ENCODE measurements at places on chromosomes 3 and 15.

DNA sequence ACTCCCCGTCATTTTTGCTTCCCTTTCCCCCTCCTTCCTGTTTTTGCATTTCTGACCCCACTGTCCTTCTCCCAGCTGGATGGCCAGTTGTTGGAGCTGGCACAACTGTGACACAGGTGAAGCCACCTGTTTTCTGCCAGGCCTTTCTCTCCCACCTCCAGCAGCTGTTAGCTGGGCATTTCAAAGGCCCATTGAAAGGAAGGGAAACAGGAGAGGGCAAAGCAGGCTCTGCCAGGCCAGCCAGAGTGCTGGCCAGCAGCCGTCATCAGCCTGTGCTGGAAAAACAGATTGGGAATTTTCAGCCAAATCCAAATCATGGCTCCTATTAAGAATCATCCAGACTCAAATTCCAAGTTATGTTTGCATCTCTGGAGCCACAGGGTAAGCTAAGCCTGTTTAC lies 155.2 kb upstream of the C2CD4B start:
- DNase-seq: no peak

- no peak for DNase-seq
These were observed 191.0 kb downstream of the EPHB1 start for GRCh38 chr3:134985864-134986715.

- no peak for DNase-seq
These were observed 514.5 kb downstream of the ROBO1 start for GRCh38 chr3:79253271-79253670.

DNA sequence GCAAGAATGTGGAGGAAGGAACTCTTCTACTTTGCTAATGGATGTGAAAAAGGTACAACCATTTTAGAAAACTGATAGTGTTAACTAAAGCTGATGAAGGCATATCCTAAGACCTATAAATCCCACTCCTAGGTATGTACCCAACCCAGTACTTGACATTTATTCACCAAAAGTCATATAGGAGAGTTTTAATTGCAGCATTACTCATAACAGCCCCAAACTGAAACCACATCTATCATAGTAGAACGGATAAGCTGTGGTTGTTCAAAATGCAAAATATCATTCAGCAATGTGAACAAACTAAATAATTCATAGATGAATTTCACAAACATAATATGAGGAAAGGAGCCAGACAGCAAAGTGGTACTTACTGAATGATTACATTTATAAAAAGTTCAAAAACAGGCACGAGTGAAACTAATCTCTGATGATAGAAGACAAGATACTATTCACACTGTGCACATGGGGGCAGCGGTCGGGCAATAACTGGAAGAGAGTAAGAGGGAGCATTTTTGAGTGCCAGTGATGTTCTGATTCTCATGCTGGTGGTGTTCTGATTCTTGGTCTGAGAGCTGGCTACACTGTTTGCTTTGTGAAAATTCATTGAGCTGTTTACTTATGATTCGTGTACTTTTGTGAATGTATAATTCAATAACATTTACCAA lies 34.3 kb downstream of the GOLIM4 start:
- no peak for DNase-seq

DNA sequence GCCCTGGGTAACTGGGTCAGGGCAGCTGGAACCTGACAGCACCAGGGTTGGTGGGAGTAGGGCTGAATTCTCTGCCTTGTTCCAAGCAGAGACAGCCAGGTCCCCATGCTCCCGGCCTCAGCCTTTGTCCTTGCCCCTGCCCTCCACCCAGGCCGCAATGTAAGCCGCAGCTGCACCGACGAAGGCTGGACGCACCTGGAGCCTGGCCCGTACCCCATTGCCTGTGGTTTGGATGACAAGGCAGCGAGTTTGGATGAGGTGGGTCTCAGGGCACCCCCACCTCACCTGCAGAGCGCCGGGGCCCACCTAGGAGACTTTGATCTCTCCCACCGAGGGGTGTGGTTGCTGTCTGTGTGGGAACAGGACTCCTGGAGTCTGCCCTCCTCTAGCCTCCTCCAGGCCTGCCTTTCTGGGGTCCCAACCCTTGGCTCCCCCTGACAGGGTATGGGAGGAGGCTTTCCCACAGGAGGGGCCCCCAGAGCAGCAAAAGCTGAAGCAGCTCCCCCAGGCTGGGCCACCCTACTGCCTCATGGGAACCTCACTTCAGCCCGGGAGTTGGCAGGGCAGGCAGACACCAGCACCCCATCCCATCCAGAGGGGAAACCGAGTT lies 23.4 kb downstream of the VIPR1 start:
- DNase-seq: no peak

- DNase-seq: no peak
These were observed 4.5 kb downstream of the LRRC31 start for GRCh38 chr3:169865176-169865767.

GRCh38 chr3:128404276-128405068 lies 62.2 kb downstream of the DNAJB8 start:
- DNase-seq: no peak

DNA sequence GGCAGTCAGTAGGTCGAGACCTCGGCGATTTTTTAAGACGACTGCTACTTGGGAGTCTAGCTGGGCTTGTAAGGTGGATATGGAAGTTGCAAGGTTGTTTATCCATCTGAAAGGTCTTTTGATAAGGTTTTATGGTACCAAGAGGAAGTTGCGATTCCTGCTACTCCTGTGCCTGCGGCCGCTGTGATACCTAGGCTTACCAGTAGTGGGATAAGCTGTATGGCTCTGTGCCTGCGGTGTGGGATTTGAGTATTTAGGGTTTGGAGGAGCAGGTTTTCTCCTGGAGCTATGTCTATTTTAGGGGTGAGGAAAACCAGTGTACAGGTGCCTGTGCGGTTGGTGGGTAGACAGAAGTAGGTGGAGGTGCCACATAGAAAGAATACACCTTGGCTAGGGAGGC lies 1059.8 kb downstream of the SI start:
- DNase-seq: no peak

DNA sequence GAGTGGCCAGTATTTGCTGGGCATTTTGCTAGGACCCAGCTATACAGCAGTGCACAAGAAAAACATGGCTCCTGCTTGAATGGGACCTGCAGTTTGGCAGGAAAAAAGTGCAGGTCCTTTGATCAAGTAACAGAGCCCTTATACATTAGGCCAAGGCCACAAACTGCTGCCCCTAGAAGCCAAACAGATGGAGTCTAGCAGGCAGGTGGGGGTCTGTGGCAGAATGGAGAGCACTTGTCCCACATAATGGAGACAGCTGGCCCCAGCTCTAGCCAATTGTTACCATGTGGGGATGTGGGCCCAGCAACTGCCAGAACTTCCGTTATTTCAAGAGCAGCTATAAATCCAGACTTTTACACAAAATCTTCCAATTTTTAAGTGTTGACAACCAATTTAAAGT lies 79.3 kb downstream of the SHQ1 start:
- no peak for DNase-seq

- no peak for DNase-seq
These were observed 9.2 kb upstream of the ITGA11 start for GRCh38 chr15:68441045-68441743.

GRCh38 chr15:72389231-72389630 lies 8.9 kb upstream of the TMEM202 start:
- no peak for DNase-seq

DNA sequence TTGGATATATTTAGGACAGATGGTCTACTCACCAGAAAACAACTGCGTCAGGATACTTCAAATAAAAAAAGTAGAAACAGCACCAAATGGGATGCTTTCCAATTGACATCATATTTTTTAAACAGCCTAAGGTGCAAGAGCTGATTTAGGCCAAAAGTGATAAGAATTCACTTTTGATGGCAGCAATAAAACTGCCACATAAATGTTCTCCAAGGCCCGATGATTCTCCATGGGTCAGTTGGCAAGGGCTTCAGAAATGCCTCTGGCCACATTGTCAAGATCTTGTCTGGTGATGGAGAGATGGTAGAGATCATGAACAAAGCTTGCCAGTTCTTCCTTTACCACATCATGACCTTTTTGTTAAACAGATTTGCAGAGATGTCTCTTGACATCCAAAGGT lies 38.9 kb downstream of the LDHAL6B start:
- DNase-seq: no peak

DNA sequence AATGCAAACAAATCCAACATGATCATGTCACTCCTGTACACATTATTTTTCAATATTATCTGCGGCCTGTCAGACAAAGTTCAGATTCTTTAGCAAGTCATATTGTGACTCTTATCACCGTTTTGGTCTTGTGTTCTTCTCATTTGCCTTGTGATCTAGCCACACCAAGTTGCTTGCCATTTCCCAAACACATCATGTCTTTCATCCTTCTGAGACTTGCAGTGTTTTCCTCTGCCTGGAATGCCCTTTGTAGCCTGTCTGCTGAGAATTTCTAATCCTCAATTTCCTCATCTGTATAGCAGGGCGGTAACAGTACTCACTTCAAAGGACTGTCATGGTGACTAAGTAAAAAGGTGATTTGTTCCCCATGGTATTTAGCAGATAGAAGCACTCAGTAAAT lies 135.0 kb downstream of the GREM1 start:
- DNase-seq: no peak

DNA sequence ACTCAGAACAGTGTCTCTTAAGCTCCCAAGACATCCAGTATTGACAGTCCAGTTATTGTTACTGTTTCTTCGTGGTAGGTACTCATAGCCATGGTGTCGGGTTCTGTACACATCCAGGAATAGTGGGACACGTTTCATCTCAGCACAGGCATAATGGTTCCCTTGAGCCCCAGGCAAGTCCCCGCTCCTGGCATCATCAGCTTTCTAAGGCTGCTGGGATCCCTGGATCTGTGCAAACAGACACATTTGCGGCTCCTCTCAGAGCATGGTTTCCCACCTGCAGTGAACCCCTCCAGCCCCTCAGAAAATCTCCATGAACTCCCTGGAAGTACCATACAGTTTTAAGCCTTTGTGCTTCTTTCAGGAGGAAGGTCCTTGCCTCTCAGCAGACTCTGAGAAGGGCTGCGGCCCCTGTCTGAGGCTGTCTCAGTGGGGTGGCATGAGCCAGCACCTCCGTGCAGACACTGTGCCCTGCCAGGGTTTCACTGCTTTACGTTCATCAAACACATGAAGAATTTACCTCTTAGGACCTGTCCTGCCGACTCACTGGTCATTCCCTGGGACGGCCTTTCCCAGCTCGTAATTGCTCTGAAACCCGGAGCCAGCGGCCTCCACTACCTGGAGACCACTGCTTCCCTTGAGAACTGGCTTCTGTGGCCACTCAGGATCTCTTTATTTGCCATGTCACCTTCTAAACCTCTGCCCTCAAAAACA lies 124.9 kb downstream of the LRRK1 start:
- DNase-seq: no peak

GRCh38 chr3:106097817-106098435 lies 229.1 kb upstream of the CBLB start:
- DNase-seq: no peak

- no peak for DNase-seq
These were observed 17.2 kb downstream of the MKRN2 start for GRCh38 chr3:12574131-12574530.

GRCh38 chr3:110569073-110569472 lies 502.5 kb upstream of the NECTIN3 start:
- no peak for DNase-seq
